ENCODE measurements at places on chromosomes 6 and 20.

DNA sequence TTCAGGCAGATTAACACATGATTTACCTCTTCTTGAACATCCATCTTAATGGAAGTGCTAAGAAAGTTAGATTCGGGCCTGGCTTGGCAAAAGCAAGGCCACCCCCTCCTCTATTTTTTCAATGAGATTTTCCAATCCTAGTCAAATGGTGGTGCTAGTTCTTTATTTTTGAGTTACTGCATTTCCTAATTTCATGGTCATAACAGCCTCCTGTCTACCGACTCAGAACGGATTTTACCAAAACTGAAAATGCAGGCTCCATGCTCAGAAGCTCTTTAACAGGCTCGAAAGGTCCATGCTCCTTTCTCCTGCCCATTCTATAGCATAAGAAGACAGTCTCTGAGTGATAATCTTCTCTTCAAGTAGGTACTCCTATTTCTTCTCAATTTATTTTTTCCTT, 117.2 kb upstream of the ESR1 start:
- DNase-seq, result no peak

- DNase-seq, result no peak
Observed at GRCh38 chr6:56890683-56891429, 64.1 kb upstream of the BEND6 start.

DNA sequence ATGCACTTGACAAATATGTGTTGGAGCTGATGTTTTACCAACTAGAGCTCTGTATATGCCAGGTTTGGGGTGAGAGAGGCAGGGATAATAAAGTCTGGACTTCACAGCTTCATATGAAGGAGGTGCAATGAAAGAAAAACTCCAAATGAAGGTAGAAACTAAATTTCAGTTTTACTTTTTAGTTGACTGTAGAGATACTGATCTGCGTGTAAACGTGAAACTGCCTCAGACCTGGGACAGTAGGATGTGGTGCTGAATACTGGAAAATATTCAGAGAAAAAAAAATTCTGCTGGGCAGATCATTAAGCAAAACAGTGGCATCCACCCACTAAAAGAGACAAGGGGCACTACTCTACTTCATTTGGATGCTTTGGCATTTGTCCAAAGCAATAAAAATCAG, 94.5 kb downstream of the BACH2 start:
- DNase-seq, result no peak

DNA sequence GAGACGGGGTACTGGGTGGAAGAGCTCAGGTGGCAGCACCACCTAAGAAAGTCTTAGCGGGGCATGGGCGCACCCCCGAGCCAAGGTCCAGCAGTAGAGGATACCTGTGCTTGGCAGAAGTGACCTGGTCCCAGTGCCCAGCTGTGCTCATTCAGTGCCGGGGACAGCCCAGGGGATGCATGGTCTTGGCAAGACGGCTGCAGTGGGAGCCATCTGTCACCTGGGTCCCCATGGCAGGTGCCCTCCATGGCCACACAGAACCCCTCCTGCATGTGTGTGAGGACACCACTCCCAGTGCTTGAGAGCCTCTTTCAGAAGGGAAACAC, 664.7 kb downstream of the QKI start:
- DNase-seq, result no peak

DNA sequence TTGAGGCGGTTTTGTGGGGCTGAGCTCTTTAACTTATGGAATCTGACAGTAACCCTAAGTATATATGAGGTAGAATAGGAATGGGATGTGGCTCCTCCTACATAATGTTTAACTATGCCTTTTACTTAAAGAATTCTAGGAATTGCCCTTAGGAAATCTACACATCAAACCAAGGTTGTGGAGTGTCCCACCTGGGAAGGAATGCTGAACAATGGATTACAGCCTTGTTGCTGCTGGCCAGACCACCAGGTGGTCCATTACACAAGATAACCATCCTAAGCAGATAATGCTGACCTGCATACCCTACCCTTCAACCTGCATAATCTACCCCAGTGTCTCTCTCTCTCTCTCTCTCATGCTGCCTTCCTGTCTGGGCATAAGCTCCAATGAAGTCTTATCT, 35.0 kb upstream of the SLC22A16 start:
- DNase-seq, result no peak

DNA sequence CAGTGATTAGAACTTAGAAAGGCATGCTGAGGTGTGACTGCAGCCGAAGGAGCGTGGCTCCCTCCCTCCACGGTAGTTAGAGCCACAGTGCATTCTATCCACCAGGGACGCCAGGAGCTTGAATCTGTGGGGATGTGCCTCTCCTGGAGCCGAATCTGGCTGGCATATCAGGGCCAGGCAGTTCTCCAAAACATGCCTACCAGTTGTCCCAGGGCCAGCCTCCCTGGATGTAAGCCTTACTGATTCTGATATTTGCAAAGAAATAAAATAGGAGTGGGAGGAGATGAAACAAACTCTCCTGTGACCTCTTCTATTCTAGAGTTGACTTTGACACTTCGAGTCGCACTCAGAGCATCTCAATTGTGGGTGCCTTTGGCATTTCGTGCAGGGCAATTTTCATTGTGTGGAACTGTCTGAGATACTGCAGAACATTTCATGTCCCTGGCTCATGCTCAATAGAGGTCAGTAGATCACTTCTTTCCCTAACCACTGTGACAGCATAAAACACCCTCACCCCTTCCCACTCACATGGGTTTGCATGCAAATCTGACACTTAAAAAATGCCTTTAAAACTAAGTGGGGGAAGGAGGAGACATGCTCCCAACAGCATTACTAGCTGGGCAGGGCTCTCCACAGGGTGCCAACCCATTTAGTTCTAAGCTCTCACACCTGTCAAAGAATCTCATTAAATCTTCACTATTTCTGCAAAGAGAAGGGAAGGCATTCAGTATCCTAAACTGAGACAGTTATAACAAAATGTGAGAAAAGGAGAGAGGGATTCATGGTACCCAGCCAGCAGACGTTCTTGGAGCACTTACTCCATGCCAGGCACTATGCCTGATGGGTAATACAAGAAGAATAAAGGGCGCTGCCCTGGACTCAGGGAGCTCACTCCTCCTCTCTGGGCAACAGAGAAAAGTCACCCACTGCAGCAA, 378.9 kb downstream of the PREX1 start:
- no peak for DNase-seq

GRCh38 chr6:17835784-17836183, 129.1 kb upstream of the NUP153 start:
- DNase-seq, result no peak

- DNase-seq, result no peak
Observed at GRCh38 chr20:57536771-57537724, 12.1 kb upstream of the CTCFL start.

DNA sequence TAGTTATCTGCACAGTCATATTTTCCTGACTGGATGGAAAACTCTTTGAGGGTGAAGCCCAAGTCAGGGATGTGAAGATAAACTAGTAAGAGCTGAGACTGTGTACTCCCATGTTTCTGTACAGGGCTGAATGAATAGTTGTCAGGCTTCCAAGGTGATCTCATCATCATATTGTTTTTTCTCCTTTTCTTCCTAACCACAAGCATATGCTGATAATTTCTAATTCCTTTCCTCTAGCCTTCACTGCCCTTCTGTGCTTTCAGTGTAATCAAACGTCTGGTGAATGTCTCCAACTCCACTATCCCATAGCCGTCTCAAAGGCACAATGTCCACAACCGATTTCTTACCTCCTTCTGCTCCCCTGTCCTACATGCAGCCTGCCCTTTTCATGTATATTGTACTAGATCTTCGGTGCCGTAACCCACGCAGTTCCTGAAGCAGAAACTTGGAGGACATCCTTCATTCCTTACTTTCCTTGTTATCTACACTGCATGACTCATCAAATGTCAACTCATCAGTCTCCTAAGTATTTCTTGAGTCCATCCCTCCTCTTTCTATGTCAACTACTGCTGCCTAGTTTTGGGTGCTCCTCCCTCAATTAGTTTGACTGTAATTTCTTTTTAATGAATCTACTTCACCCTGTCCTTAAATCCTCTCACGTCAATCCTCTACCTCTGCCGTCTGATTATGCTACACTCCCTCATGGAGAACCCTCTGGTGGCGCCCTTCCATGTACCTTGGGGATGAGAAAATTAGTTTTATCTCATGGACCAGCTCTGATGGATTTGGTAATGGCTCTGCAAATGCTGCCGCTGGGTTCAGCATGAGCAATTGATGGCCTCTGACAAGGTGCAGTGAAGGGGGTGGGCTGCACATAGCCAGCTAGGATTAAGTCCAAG, 21.9 kb downstream of the NCOA7 start:
- DNase-seq, result no peak
